ENCODE measurements at places on chromosomes 16 and 17.

GRCh38 chr16:14354561-14355351, 275.3 kb downstream of the PARN start:
- DNase-seq, result no peak

GRCh38 chr16:72938795-72939164, 109.1 kb downstream of the ZFHX3 start:
- no peak for DNase-seq

DNA sequence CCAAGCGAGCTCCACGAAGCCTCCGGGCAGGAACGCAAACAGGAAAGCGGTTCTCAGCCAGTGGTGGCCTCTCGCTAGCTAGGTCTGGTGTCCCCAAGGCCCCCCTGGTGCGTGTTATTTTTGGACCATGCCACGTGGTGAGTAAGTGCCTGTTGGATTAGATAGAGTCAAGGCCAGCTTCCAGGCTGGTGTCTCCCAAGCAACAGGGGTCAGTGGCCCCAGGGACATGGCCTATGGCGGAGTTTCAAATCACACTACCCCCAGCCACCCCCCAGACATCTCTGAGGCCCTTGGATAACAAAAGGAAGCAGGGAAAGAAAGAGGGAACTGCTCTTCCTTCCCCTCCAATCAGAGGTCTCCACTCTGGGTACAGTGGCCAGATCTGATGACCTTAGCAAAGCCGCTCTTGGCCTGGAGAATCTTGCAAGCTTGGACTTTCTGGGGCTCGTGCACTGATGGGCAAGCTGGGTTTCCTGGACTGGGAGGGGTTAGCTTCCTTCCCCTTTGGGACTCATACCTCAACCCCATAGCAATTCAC, 58.2 kb downstream of the MAF start:
- DNase-seq, result no peak

GRCh38 chr17:59638553-59638952, 18.9 kb downstream of the CLTC start:
- DNase-seq, result no peak

- no peak for DNase-seq
Measured at GRCh38 chr16:9966569-9967157, 215.6 kb downstream of the GRIN2A start.

- DNase-seq, result no peak
Measured at GRCh38 chr16:86398622-86399021, 111.7 kb upstream of the FOXF1 start.
